ENCODE measurements at places on chromosomes 12 and 14. TPM values are rescaled to one million over a fixed set of nuclear protein-coding genes. Genes with fewer than 3 reads are reported as not detected.
A peak's percentile ranks its signal among the peaks of the same experiment; 100 is the strongest.

Gene PLEKHG7
- total RNA-seq: 8.6 TPM

Gene KRT2
- not detected for total RNA-seq

Gene OVCH1
- total RNA-seq: not detected

Gene PLXNC1
- 3.3 TPM for total RNA-seq

Gene SERPINA9
- total RNA-seq: not detected

DNA sequence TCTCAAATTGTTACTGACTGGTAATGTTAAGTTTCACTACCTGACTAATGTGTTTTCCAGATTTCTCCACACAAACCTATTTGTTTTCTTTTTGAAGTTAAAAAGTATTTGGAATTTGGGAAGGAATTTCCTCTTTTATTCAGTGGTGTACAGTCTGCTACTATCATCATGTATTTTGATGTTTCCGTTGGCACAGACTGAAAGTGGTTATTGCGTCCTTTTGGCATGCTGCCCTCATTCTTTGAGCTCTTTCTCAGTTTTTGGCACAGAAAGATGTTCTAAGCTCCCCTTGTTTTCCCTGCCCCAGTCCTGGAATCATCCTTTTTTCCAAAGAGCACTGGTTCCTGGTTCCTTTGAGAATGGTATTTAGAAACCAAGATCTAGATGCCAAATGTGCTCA, 31.4 kb upstream of the RTRAF start:
- DNase-seq: no peak

Gene PARPBP
- total RNA-seq: 1.8 TPM

- DNase-seq: no peak
Measured at GRCh38 chr14:88310449-88310848, 12.6 kb downstream of the KCNK10 start.

GRCh38 chr14:81406863-81407262, 6.7 kb upstream of the STON2 start:
- DNase-seq: no peak

DNA sequence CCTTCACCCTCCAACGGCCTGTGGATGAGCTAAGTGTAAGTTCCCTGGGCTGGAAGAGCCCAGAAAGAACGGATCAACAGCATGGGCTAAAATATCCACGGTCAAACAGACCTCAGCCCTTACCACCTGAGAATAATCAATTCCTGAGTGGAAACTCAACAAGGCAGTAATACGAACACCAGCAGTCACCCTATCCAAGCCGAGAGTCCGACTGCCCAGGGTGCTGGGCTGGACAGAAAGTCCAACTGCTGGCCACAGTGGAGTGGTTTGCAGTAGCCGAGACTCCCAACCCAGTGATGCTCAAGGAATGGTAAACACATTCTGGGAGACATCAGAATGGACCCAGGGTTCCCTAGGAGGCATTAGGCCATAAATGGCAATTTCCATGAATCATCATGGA, 36.8 kb downstream of the ANO2 start:
- no peak for DNase-seq

Gene SLC39A2
- 0.82 TPM for total RNA-seq

DNA sequence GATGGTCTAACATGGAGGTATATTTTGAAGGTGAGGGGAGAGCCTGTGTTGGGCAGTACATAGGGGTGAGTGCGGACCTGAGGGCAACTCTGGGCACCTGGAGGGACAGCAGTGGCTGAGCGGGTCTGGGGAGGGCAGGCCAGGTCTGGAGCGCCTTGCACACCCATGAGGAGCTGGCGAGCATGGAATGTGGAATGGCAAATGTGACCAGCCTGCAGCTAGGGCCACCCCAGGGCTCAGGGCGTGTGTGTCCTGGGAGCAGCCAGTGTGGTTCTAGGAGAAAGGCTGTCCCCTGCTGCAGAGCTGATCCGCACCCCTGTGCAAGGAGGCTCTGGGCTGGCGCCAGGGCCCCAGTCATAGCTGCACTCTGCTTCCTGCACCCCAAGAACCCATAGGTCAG, 24.5 kb downstream of the BCL7A start:
- DNase-seq: no peak

GRCh38 chr12:12985817-12986408, 14.2 kb downstream of the HEBP1 start:
- peak; percentile 48 for DNase-seq

GRCh38 chr14:50396631-50397389, at the start of gene CDKL1:
TSS of gene CDKL1 (minus strand) at chr14:50396881. CDS start at chr14:50395868, 1,013 bp downstream.
- peak; percentile 78 for DNase-seq

DNA sequence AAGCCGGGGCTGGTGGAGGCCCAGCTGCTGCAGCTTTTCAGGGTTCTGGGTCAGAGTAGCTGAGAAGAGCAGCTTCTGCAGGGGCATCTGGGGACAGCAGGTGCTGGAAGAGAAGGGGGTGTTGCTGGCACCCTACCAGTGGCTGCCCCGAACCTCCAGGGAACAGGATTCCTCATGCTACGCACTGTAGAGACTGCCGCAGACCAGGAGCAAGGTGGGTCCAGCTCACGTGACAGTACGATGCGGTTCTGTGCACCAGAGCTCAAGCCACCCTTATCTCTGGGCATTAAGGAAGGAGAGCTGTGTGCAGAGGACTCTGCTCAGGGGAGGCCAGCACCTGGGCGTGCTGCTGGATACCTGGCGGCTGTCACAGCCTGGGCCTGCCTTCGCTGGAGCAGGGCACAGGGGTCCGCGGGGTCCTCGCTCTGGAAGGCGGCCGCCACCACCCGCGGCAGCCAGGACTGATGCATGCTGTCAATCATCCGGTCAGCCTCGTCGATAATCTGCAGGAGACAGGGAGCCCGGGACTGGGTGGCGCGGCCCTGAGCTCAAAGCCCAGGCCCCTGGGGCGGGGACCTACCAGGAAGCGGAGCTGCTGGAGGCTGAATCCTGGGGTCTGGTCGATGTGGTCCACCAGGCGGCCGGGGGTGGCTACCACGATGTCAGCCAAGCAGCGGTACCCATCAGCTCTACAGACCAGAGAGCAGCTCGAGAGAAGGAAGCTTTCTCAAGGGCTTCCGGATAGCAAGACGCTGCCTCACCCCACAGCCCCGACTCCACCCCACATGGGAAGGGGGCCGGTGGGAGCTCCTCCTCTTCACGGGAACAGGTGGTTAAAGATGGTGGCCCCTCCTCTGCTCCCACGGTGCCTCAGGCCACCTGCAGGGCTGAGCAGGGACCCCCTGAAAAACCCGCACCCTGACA, 2.9 kb downstream of the DDX51 start:
- no peak for DNase-seq

DNA sequence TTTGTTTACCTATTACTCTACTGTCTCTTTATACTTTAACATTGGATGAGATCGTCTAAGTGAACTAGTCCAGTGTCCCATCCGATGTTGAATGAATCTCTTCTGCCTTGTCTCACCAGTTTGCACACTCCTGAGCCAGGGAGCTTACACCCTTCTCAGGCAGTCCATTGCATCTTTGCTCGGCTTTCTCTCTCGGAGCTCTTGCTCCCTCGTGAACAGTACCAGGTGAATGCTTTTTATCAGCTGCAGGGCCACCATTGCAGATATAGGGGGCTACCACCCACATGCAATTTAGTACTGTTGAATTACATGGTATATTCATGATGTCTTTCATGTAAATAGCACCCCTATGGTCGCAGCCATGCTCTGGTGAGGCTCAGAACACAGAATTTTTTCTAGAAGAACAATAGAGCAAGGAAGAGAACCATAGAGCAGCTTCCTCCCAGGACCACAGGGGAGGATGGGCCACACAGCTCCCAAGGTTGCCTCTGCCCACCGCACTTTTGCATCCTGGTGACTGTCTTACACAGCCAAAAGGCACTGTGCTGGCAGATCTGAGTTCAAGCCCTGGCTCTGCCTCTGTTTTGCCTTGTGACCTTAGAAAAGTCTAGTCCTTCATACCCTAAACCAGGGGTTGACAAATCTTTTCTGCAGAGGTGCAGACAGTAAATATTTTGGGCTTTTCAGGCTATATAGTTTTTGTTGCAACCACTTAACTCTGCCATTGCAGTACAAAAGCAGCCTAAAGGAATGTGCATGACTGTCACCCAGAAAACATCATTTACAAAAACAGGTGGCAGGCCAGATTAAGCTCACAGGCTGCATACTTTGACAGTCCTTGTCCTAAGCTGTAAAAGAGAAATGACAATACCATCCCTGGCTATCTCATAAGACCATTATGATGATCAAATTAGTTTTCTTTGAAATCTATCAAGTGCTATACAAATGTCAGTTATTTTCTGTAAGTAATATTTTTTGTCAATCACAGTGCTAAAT, 35.4 kb downstream of the PLEKHG7 start:
- DNase-seq: no peak

- DNase-seq: no peak
Measured at GRCh38 chr12:43282106-43282505, 269.9 kb downstream of the ADAMTS20 start.

DNA sequence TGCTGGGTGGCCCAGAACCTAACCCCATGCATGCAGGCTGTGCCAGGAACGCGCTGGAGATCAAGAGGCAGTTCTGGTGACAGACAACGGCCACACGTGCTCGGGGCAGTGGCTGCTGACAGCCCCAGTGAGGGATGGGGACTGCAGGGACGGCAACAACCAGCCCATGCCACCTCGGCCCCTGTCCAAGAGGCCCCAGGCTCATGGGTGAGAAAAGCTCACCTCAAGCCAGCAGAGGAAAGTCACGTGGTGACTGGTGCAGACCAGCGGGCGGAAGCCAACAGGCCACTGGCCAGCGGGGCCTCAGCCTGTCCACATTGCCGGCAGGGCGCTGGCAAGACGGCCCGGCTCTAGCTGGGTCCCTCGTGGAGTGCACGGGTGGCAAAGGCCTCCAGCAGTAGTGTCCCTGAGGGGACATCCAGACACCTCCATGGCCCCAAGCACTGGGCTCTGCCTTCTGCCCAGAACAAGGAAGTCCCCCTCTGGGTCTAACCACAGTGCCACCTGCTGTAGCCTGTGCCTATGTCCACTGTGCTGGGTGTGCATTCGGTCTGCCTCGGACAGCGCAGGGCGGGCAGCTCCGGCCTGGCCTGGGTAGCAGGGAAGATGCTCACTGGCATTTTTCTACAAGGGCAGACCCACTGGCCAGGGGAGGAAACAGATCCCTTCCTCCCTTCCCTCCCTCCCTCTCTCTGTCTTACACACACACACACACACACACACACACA, 134.1 kb downstream of the NCOR2 start:
- DNase-seq: no peak

DNA sequence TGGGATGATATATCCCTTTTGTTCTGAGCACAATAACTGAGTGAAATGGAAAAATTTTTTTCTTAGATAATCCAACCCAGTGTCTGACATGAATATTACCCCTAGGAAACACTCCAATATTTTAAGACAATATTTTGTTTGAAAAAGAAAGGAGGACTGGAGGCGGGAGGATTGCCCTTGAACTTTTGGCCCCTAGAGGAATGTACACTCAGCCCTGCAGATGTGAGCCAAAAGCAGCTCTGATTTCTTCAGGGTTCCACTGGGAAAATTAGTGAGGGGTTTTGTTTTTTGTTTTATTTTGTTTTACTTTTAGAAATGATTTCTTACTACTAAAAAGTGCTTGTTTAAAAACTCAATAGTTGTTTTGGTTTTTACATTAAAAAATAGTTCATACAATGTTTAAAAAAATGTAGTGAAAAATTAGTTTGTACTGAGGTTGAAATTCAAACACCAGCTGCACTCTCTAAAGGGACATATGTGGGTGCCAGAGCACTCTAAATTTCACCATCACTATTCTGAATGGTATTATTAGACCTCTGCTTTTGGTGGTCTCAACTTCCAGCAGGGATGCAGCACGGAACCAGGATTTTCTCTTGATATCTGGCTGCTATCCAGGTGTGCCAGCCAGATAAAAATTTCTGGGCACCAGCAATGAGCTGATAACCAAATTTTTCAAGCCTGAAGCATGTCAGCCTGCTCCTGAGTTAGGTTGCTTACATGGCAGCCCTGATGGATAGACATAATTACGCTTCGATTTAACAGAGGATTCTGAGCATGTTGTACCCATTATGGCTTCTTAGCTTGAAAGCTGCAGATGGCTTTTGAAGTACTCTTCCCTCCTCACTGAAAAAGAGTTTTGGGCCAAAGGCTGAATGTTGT, 141.9 kb downstream of the ANO6 start:
- no peak for DNase-seq

DNA sequence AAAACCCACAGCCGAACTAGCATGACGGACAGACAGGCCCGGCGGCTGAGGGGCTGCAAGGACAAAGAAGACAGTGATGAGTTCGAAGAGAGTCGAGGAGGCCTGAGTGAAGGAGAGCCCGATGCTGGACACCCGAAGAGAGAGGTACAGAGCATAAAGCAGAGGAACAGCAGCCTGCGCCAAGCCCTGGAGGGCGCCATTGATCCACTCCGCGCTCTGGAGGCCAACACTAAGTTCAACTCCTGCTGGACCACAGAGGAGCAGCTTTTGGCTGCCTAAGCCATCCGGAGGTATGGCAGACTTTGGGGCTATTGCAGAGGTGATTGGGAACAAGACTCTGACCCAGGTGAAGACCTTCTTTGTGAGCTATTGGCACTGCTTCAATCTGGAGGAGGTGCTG, 7.8 kb upstream of the PLXNC1 start:
- peak; percentile 36 for DNase-seq

- no peak for DNase-seq
Measured at GRCh38 chr12:93179792-93180191, 197.9 kb upstream of the NUDT4 start.

Gene RPGRIP1
- 0.27 TPM for total RNA-seq

DNA sequence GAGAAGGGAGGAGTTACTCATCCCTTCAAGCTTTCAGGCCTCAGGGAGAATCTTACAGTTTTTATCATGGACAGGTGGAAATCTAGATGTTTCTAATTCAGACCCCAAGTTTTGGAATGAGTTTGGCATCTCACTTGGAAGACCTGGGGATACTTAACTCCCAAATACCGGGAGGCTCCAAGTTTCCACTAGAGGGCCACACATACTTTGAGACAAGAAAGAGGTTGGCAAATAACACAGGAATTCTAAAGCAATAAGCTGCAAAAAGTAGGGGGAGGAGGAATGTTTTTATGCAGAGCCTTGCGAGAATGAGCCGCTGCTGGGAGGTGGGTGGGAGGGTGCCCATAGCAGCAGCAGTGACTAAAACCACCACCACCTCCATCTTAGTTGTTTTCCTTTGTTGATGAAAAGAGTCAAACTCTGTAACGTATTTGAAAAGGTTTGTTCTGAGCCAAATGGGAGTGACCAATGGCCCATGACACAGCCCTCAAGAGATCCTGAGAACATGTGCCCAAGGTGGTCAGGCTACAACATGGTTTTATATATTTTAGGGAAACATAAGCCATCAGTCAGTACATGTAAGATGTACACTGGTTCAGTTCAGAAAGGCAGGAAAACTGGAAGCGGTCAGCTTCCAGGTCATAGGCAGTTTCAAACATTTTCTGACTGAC, 34.2 kb upstream of the RNASE1 start:
- DNase-seq: no peak
